Fibroblast of the aortic adventitia (primary cell): ENCODE measurements at places on chromosomes 2 and 18. TPM values are rescaled to one million over a fixed set of nuclear protein-coding genes. Genes with fewer than 3 reads are reported as not detected.

FAM110C gene
- not detected in 2 replicates for total RNA-seq

RSAD2 gene
- total RNA-seq: 0.63 and 4.0 TPM in 2 replicates

SERPINB13 gene
- not detected in 2 replicates for total RNA-seq

DNA sequence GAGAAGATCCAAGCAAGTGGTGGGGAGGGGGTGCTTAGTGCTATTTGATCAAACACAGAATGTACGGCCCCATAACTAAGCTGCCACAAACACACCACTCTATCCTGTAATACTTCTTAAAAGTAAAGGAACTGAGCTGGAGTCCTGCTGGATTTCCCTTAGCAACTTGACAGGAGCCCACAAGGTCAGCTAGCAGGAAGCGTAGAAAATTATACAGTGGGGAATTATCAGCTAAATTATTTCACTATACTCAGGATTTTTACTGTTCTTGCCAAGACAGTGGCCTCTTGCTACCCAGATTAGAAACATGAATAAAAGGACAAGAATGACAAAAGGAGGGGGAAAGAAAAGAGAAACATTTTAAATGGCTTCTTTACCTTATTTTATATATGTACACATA, 217.1 kb downstream of the ZNF521 start:
- no peak for DNase-seq

DNA sequence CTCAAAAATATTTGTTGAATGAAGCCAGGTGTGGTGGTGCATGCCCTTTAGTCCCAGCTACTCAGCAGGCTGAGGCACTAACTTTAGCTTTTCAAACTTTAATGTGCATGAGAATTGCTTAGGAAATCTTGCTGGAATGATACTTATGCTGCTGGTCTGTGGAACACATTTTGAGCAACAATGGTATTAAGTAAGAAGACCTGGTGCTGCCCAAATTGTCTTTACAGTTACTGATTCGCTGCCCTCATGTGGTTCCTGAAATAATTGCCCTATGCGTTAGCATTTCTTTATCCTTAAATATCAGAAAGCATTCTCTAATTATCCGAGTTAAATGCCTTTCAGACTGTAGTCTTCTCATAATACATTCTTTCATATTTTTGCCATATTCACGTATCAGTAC, 76.0 kb upstream of the SESTD1 start:
- DNase-seq: peak; percentile 86

GRCh38 chr2:228845162-228845925, 425.7 kb downstream of the PID1 start:
- no peak for DNase-seq

- no peak for DNase-seq
Observed at GRCh38 chr2:122001441-122001874, 246.0 kb downstream of the TSN start.

DNA sequence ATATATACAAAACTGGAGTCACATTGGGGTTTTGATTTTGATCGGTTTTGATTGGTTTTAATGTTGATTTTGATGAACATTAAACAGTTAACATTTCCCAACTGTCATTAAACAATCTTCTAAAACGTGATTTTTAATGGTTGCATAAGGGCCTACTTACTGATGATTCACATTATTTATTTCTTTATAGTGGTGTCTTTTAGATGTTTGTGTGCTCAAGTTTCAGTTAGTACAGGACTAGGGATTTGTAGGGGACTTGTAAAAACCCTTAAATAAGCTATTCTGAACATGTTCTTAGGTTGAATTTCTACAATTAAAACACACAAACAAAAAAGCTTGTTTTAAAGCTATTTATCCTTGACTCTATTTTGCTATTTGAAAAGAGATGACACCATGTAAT, 61.6 kb downstream of the TTC21B start:
- DNase-seq: no peak

DNA sequence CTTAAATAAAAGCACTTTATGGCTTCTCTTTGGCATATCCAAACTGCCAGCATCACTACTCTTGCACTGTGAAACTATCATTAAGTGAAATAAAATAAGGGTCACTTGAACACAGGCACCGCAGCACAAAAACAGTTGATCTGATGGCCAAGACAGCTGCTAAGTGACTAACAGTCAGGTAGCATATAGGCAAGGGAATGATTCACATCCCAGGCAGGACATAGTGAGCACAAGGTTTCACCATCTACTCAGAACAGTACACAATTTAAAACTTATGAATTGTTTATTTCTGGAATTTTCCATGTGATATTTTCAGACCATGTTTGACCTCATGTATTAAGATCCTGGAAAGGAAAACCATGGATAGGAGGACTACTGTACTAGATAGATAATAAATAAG, 214.2 kb downstream of the MREG start:
- no peak for DNase-seq

- no peak for DNase-seq
Observed at GRCh38 chr2:180599804-180600203, 380.6 kb upstream of the UBE2E3 start.
